ENCODE measurements at places on chromosomes 16 and 17.

GRCh38 chr17:1744551-1745512 is 2.2 kb downstream of the SERPINF2 start:
- DNase-seq = no peak

DNA sequence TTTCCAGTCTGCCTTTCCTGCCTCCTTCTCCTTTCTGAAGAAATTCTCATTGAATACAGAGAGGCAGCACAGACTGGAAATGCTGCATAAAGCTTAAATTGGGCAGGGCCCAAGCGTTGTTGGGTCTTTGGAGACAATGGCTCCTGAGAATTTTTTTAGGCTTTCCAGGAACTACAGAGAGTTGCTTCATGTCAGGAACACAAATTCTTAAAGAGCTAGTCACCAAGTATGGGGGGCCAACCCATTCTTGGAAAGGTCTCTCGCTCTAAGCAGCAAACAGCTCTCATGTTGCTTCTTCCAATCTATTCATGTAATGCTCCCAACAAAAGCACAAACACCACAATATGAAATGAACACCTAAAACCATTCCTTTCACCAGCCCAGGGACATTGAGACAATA is 6.9 kb downstream of the HNF1B start:
- DNase-seq = no peak

DNA sequence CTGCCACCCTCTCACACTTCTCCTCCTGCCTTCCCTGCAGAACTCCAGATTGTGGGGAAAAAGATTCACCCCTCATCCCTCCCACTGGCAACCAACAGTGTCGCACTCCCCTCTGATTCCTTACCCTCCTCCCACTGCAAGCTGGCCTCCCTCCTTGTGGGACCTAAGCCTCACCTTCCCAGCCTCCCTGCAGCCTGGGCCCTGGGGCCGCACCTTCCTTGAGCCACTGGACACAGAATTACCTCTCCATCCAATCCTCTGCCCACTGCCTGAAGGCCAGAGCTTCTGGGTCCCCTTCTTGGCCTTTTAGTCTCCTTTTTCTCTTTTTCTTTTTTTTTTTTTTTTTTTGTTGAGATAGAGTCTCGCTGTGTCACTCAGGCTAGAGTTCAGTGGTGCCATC is 33.9 kb downstream of the NGFR start:
- DNase-seq = no peak

- DNase-seq = no peak
Measured at GRCh38 chr17:70190959-70191805, 21.9 kb downstream of the KCNJ2 start.

GRCh38 chr16:51898872-51899271 is 648.1 kb downstream of the TOX3 start:
- no peak for DNase-seq

- no peak for DNase-seq
Measured at GRCh38 chr17:56994009-56994792, 16.3 kb downstream of the SCPEP1 start.

DNA sequence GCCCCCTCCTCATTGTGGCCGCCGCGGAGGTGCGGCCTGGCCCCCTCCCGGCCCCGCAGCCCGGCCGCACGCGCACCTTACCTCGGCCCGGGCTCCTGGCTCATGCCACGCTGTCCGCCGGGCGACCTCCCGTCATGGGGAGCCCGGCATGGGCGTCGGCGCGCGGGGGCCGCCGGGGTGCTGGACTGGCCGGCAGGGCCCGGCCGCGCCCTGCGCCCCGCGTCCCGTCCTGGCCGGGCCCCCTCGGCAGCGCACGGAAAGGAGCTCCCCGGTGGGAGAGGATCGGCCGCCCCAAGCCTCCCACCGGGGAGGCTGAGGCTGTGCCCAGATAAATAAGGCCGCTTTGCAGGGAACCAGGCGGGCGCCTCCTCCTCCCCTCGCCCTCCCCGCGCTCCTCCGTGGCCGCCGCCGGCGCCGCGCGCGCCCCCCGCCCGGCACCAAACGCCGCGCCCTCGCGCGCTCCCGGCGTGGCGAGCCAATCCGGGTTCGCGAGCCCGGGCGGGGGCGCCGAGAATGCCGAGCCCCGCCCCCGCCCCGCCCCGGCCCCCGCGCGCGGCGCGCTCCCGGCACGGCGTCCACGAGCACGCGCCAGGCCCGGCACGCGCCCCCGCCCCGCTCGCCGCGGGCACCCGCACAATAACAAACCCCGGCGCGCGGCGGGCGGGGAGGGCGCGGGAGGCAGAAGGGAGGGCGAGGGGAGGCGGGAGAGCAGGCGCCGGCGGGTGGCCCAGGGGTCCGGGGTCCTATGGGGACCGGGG is at the start of gene FBXL16:
FBXL16 (minus strand) TSS at position 371 of the 758 bp plus-strand sequence. CDS start 8,396 bp downstream, outside the sequence.
- DNase-seq = no peak

DNA sequence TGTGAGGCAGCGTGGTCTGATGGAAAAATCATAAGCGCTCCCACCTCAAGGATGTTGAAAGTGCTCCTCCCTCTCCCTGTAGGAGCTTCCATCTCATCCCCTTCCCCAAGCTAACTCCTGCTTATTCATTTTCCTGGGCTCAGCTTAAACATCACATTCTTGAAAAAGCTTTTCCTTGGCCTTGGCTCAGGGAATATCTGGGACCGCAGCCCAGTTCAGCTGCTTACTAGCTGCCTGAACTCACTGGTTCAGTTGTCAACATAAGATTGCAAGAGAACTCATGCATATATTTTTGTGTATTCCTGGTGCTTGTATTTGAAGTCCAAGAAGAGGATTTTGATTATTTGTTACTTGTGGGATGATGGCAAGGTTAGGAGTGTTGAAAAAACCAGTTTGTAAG is 91.5 kb downstream of the UTP18 start:
- DNase-seq = no peak

DNA sequence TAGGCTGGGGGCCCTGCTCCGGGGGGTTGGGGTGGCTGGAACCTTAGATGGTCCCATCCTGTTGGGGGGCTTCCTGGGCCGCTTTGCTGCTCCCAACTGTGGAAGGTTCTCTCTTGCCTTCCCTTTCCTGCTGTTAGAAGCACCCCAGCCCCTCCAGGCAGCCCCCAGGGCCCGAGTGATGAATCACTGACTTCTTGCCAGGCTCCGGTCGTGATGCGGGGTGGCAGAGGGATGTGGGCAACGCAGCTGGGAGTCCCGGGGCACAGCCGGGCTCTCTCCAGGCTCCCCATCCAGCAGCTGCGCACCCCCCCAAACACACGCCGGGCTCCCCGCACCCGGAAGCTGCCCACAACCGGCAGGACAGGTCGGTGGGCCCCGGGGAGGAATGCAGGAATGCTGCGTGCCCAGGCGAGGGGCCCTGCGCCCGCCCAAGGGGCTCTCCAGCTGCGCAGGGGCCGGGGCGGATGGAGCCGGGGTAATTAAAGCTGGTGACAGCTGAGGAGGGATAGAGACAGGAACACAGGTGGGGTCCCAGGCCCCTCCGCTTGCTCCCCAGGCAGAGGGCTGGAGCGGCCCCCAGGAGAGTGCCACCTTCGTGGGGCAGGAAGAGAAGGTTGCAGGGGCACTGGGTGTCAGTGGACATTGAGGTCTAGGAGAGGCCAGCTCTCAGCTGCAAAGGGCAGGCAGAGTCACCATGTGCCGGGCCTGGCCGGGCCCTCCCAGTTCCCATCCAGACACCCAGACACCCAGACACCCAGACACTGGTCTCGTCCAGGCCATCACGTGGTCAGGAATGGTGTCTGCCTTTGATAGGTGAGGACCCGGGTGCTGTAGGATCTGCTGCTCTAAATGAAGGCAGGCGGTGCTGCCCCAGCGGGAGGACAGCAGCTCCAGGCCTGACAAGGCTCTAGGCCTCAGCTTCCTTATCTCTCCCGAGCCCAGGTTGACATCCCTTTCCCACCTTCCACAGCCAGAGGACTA is 15.0 kb upstream of the SLC38A10 start:
- no peak for DNase-seq

GRCh38 chr17:42779304-42779935 is 990 bp upstream of the WNK4 start:
- no peak for DNase-seq

GRCh38 chr16:56554441-56554840 is 10.4 kb upstream of the MT4 start:
- no peak for DNase-seq

GRCh38 chr16:71954699-71955195 is 45.5 kb downstream of the PKD1L3 start:
- DNase-seq = no peak

GRCh38 chr17:10046786-10047785 is 142.0 kb upstream of the RCVRN start:
- no peak for DNase-seq

DNA sequence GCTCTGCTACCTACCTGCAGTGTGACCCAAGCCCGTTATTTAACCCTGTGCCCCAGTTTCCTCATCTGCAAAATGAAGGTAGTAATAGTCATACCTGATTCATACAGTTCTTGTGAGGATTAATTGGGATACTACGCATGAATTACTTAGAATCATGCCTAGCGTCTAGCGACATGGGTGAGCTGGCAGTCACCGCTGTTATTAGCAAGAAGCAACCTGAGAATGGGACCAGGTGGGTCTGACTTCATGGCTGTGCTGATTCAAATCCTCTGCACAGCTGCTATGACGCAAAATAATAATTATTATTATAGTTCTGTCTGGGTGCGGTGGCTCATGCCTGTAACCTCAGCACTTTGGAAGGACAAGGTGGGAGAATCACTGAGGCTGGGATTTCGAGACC is 7.9 kb downstream of the SOCS1 start:
- DNase-seq = no peak

DNA sequence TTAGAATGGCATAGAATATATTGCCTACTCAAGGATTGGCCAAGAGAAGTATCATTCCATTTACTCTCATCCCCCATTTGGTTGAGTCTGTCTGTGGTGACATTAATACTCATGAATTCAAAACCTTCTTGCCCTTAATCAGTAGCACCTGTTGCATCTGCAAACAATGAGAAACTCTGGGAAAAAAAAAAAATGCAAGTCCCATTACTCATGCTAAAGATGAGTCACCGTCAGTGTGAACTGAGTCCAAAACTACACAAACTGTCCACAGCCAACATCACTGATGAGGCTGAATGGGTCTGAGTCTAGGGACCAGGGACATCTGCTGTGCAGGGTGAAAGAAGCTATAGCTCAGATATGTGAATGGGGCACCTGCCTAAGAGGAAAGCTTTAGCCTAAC is 96.9 kb upstream of the ADAMTS18 start:
- no peak for DNase-seq

- no peak for DNase-seq
Measured at GRCh38 chr16:24829153-24829552, 16.6 kb upstream of the SLC5A11 start.

DNA sequence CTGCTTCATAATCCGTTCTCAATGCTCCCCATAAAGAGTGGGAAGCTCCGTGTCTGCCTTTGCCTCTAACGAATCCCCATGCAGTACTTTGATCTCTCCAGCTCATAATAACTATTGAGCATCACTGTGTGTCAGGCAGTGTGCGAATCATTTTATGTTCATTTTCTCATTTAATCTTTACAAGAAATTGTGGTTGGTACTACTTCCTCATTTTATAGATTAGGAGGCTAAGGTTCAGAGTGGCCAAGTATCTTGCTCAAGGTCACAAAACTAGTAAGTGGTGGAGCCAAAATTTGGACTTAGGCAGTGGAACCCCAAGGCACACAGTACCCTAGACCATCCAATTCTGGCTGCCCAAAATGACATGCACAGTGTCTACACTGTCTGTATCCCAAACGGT is 44.8 kb downstream of the ABCC12 start:
- no peak for DNase-seq

DNA sequence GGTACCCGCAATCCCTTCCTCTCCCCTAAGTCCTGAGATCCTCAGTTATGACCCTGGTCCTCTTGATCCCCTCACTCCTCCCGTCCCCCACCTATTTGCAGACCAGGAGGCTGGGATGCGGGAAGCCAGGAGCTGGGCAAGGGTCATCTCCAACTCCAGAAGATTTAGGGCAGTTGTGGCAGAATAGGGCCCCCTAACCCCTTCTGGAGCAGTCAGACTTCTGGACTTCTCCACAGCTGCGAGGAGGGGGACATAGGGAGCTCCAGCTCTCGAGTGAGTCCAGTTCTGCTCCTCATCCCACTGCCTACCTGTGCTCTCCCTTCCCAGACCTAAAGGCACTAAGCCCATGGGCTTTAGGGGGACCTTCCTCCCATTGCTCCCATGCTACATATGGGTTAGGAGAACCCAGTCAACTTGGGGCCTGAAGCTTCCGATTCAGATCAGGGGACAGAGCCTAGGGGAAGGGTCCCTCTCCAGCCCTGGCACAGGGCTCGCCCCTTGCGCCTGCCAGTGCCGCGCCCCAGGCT is 1.3 kb downstream of the WNK4 start:
- no peak for DNase-seq

DNA sequence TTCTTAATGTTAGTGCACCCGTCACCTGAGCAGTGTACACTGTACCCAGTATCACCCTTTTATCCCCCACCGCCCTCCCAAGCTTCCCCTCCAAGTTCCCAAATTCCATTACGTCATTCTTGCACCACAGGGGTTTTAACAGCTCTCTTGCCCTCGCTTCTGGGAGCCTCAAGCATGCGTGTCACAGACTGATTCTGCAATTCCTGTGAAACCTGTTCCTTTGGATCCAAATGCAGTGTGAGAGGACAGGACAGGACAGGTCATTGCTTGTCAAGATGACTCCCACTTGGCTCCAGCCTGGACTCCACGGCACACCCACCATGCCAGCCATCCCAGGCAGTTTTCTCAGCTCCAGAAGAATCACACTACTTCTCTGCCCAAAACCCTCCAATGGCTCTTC is 44.1 kb downstream of the CYB5D2 start:
- DNase-seq = no peak

DNA sequence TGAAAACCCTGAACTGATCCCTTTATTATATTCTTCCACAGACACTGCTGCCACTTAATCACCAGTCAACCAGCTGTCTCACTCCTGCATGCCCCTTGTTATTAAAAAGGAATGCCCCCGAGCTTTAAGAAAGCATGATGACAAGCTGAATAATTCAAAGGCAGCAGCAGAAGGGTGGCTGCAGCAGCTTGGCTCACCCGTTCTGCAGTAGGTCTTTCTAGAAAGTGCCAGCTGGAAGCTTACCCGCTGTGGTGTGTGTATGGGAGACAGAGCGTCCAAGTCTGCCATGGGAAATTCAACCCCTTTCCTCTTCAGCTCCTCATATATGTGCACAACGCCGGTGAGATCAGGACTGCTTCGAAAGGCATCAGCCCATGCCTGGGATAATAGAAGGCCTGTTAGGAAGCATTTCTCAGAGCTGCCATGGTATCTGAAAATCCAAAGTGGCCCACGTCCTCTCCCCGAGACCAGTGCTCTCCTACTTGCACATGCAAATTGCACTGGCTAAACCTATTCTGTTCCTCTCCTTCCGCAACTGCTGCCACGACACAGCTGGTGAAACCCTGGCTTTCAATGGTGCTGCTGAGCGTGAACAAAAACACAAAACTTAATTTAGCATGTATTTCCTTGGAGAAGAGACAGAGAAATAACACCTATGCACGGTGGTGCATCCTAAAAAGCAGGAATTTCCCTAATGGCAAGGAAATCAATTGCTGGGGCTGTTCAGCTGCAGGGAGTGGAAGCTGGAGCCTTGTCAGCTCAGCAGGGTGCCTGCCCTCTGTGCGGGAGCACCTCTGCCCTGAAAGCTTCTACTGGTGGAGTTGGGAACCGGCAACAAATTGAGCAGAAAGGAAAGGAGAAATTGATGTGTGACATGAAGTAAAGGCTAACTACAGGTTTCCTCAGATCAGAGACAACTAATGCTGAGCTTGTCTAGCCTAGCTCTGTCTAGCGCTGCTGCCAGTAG is 47.9 kb upstream of the SREBF1 start:
- DNase-seq = no peak

Measured in stimulated activated CD4-positive, alpha-beta T cell treated with anti-CD3 and anti-CD28 coated beads, TNF-alpha, amount 100 ng/mL, for 24 hours (primary cell).